Kidney (tissue), 22 donors: ENCODE measurements at places on chromosomes 5 and 9. TPM values are rescaled to one million over a fixed set of nuclear protein-coding genes. Genes with fewer than 3 reads are reported as not detected.

- H3K4me3 ChIP-seq = no peak overlapping the region
- no peak overlapping the region for H3K27ac ChIP-seq
- no peaks in the 10 kb centered on the region for H3K36me3 ChIP-seq
- H3K27me3 ChIP-seq = no peaks in the 10 kb centered on the region
- H3K4me1 ChIP-seq = no peaks in the 10 kb centered on the region
- no peak for DNase-seq
Observed at GRCh38 chr9:36120705-36121104, 15.8 kb upstream of the GLIPR2 start.

DNA sequence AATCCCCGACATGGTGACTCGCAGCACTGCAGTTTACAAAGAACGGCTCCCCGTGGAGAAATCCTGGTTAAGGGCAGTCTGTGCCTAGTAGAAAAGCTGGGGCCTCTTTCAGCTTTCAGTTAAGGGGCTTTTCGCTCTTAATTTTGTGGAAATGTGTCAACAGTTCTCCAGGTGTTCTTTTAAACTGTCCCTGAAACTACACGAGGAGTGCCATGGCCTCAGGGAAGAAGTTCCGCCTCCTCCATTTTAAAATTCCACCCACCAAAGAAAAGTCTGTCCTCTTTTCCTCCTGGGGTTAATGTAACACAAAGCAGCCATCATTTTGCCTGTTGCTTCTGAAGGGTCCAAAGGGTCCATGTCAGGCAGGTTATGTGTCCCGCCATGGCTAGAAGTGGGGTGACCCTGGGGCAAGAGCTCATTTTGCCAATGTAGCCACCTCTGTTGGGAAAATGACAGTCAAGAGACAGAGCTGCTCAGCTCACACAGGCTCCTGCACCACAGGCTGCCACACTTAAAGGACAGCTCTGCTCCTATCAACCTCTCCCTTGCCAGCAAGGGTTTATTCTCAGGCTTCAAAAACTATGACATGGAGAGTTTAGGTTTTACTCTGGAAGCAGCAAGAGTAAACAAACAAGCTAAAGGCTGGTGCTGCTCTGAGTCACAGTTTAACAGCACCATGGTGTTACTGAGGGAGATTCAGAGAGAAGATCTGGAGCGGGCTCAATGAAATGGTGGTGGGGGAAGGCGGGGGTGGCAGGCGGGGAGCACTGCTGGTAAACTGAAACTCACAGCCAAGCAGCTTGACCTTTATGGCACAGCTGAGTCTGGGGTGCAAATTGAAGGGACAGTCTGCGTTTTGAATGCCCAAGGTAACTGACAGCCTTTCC, 3.2 kb downstream of the WHRN start:
- H3K27ac ChIP-seq = peak overlapping the region; percentile 35
- H3K36me3 ChIP-seq = no peaks in the 10 kb centered on the region
- peak; percentile 60 for DNase-seq
- H3K27me3 ChIP-seq = no peaks in the 10 kb centered on the region

GRCh38 chr5:116930616-116931015, 356.0 kb upstream of the SEMA6A start:
- H3K4me1 ChIP-seq = no peaks in the 10 kb centered on the region
- no peak overlapping the region for H3K27ac ChIP-seq
- no peaks in the 10 kb centered on the region for H3K27me3 ChIP-seq
- H3K36me3 ChIP-seq = no peaks in the 10 kb centered on the region
- no peak overlapping the region for H3K4me3 ChIP-seq

GDA gene
- 31.4 TPM for total RNA-seq

SFXN1 gene
- 35.4 TPM for total RNA-seq

PCDHGA9 gene
- 7.6 TPM for total RNA-seq
